ENCODE measurements at places on chromosomes 1 and 21.

- DNase-seq = no peak
These were observed 2.6 kb upstream of the TNFRSF9 start for GRCh38 chr1:7943251-7943650.

DNA sequence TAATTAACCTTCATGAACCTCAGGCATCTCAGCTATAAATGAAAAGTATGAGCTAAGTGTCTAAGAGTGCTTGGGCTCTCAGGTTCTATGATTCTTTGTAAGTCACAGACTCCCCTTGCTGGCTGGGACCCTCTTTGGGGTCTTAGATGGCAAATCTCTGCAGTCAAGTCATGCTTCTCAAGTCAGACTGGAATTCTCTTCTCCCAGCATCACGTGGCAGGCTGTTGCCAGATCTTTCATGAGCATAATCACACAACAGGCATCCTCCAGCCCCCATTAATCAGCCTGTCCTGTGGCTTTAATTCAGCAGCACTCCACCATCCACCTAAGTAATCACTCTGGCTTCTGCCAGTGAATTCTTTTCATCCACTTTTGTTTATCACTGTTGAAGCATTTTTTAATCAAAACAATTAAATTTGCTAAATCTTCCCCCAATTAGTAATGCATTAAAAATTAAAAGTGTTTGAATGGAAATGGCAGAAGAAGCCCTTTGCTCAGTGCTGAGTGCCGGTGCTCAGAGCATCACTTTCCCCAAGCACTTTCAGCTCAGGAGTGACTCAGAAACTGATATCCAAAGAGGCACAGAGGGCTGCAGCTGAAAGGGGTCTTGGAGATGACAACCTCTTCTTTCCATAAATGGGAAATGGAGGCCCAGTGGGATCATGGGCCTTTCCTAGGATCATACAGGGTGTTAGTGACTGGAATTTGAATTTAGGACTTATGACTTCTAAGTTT lies 50.2 kb downstream of the C8A start:
- no peak for DNase-seq

- DNase-seq = no peak
These were observed 3.3 kb upstream of the ZBTB18 start for GRCh38 chr1:244047621-244048255.

DNA sequence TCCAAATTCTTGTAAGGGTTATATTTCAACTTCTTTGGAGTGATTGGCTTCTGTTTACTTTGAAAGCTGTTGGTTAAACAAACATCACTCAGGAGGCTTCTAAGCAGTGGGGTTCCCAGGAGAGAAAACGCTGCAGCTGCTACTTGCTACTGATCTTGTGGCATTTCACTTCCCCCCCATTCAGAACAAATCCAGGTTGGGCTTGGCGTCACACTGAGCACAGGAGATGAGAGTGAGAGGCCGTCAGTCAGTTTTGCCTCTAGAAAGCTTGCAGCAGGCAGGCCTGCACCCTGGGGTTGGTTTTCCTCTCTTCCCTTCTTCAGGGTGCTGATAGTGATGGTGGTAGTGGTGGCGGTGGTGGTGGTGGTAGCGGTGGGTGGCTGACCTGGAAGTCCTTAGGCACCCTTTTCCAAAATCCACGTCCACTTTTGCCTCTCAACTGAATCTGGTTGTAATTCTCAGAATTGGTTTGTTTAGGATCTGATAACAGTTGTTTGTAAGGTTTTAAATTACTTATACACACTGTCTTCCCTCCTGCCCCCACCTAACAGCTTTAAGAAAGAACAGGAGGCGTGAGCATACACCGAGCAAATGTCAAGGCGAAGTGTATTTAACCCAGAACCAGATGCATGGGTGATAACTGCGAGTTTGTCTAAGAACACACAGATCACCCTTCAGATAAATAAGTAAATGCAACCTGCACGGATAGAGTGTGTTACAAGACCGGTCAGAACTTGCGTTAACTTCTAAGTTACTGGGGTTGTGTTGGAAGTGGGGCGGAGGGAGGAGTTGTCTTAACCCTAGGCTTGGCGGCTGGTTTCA lies 3.2 kb upstream of the PROX1 start:
- no peak for DNase-seq

- DNase-seq = no peak
These were observed 5.2 kb upstream of the ABCB10 start for GRCh38 chr1:229563701-229564100.

DNA sequence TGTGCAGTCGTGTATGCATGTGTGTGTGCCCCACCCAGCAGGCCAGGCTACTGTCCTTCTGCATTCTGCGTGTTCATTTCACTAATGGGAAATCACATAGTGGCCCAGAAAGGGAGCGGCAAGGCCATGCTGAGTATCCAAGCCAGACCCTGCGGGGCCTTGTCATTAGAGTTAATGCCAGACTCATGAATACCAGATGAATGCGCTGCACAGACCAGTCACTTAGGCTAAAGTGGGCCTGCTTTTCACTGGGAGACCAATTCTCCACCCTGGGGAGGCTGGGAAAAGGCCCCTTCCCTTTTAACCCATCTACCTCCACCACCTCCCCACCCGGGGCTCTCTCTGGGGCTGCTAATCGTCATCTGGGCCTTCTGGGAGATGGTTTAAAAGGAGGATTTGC lies 17.0 kb upstream of the GRIK3 start:
- DNase-seq = no peak

GRCh38 chr1:198680174-198680875 lies 41.5 kb downstream of the PTPRC start:
- DNase-seq = no peak
